ENCODE measurements at places on chromosomes 16 and 17. TPM values are rescaled to one million over a fixed set of nuclear protein-coding genes. Genes with fewer than 3 reads are reported as not detected.

GRCh38 chr17:57665696-57666095 lies 79.4 kb downstream of the CCDC182 start:
- no peak for DNase-seq

The PPP4C gene
- total RNA-seq: 130 TPM

DNA sequence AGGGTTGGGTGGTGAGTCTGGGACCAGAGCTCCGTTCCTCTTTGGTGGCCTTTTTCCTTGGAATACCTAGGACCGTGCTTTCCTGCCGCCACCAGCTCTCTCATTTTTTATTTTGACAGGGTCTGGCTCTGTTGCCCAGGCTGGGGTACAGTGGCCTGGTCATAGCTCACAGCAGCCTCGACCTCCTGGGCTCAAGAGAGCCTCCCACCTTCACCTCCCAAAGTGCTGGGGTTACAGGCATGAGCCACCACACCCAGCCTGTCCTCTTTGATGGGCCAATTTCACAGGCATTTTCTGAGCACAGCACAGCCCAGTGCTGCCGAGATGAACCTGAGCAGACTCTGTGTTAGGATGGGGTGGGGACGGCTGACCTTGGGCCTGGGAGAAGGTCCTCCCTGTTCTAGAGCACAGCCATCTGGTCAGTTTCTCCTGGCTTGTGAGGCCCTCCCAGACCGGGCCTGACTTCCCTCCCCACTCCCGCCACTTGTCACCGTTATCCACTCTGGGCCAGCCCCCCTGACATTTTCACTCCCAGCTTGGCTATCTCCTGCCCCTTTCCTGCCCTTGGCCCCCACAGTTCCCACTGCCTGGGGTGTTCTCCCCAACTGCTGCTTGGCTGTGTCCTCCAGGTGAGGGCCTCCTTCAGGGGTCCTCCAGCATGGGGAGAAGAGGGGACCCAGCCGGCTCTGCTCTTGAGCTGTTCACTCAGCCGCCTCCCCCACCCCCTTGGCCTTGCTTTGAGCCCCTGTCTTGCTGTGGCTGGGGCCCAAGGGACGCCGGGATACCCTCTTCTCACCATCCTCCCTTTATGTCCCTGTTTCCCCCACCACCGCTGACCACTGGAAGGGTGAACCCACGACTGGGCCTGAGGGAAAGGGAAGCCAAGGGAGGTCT lies 5.0 kb downstream of the ADCY7 start:
- DNase-seq: no peak

The MT4 gene
- total RNA-seq: not detected

DNA sequence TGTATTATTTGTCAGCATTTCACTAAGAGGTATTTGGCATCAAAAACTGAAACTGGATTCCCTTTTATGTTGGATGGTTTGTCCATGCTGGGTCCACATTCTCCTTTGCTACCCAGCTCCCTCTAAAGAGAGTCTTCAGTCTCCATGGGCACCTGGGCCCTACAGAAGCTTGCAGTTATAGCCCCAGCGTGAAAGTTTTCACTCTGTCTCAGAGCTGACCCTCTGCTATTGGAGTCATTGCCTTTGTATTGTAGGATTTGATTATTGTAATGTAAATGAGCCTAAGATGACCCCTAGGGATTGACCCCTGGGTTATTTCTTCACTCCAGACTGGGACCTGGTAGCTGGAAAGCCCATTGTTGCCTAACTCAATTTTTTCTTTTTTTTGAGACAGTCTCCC lies 1026.5 kb upstream of the EEF2KMT start:
- no peak for DNase-seq

The SOST gene
- not detected for total RNA-seq

GRCh38 chr16:8620535-8620934 lies 963 bp upstream of the METTL22 start:
- no peak for DNase-seq

DNA sequence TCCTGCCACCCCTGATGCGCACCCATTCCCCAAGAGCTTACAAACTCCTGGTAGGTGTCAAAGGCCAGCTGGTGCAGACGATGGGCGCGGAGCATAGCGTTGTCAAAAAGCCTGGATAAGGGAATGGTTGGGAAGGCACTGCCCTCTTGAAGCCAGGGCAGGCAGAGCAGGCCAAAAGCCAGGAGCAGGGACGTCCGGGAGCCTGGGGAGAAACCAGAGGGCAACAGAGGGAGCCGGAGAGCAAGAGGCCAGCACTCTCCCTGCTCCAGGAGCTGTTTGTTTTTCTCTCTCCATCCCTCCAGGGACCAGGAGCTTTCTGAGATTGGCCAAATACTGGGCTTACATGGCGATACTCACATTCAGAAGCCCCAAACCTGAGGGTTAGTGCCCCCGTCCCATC lies 334 bp downstream of the GH1 start:
- DNase-seq: no peak

DNA sequence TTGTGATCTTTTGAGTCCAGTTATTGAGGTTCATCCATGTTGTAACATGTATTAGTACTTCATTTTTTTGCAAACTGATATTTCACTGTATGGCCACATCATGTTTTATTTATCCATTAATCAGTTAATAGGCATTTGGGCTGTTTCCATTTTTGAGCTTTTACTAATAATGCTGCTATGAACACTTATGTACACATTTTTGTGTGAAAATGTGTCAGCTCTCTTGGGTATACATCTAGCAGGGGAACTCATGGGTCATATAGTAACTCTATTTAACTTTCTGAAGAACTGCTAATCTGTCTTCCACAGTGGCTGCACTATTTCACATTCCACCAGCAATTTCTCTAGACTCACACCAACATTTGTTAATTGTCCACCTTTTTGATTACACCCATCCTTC lies 82.0 kb downstream of the GLG1 start:
- DNase-seq: no peak

DNA sequence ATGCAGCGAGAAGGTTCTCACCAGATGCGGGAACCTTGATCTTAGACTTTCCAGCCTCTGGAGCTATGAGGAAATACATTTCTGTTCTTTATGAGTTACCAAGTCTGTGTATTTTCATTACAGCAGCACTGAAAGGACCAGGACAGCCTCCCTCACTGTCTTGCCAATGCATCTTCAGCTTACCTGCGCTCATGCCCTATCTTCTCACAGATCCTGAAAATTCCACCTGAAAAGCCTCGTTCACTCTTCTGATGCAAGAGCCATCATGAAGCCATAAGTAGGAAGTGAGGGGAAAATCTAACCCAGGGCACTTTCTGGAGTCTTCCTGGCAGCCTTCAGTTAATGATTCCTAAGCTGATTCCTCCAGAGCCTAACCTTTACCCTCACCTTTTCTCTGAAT lies 194.0 kb downstream of the SALL1 start:
- no peak for DNase-seq

The WFIKKN2 gene
- total RNA-seq: not detected

The UNC45B gene
- not detected for total RNA-seq

GRCh38 chr16:84021488-84021887 lies 21.1 kb downstream of the SLC38A8 start:
- no peak for DNase-seq

DNA sequence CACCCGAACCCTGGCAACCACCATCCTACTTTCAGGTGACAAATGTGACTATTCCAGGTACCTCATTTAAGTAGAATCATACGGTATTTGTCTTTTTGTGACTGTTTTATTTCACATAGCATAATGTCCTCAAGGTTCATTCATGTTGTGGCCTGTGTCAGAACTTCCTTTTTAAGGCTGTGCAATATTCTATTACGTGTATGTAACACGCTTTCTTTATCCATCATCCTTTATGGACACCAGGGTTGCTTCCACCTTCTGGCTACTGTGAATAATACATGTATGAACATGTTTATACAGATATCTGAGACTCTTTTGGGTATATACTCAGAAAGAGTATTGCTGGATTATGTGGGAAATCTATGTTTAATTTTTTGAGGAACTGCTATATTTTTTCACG lies 28.7 kb upstream of the RSL1D1 start:
- no peak for DNase-seq

DNA sequence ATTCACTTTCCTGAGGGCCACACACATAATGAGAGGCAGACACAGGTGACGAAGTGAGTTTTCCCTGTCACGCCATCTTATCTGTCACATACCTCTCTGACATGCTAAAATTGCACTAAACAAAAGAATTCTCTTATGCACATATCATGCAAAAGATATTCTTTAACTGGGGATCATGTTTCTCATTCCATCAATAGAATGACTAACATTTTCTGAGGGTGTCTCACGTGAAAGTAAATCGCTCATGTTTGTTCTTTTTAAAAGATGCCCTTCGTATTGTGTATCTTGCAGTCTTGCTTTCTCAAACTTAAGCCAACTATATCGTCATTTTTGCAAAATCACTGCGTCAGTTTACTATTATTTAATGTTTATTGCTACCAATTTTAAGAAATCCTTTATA lies 306.4 kb downstream of the WWOX start:
- no peak for DNase-seq

DNA sequence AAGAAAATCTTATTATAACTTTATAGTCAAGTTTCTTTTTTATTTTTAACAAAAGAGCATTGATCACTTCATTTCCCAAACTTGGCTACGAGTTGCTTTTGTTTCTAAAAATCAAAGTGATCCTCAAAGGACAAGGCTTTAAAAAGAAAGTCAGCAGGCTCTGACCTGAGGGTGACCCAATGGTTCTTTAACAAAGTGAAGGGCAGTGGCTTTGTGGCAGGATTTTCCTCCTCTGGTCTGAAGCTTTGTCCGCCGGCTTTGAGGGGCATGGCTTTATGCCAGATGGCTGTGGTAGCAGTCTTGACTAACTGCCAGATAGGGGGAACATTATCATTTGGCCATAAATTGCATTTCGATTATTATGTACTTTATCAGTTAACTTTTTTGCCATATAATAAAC lies 28.5 kb downstream of the IQCK start:
- DNase-seq: no peak

DNA sequence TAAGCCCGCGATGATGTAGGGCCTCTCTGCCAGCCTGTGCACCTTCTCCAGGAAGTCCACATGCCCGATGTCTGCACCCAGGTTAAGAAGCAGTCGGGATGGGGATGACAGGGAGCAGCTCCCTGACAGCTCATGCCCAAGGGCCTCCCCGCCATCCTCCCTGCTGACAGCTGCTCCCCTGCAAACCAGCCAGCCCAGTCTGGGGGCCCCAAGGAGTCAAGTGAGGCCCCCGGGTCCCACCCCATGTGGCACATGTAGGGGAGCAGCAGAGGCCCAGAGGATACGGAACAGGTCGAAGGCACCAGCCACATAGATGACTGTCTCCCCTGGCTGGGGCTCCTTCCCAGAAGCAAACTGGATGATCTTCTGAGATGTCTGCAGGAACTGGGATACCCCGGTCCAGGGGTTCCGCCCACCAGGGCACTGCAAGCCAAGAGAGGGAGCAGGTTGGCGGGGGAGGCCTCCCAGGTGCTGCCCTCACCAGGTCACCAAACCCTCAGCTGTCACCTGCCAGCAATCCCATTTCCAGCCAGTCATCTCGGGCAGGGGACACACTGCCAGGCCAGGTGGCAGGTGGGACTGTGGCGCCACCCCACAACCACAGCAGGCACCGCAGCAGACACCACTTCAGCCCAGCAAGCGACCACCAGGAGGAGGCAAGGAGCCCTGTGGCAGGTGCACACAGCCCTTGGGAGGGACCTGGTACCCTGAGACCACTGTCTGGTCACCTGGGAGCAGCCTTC lies 4.6 kb downstream of the PCYT2 start:
- DNase-seq: peak; percentile 61

- no peak for DNase-seq
These were observed 55.2 kb downstream of the EPN2 start for GRCh38 chr17:19292377-19292711.

GRCh38 chr17:74117999-74118421 lies 85.5 kb upstream of the RPL38 start:
- no peak for DNase-seq

All from OCI-LY7 (cell line).